Hematopoietic multipotent progenitor cell treated with erythropoietin and hydrocortisone succinate and interleukin-3 and kit ligand, for 4 days (in vitro differentiated cells): ENCODE measurements at places on chromosomes 2 and 18.

- DNase-seq: peak; percentile 21
Measured at GRCh38 chr2:136874258-136874657, 108.9 kb downstream of the THSD7B start.

DNA sequence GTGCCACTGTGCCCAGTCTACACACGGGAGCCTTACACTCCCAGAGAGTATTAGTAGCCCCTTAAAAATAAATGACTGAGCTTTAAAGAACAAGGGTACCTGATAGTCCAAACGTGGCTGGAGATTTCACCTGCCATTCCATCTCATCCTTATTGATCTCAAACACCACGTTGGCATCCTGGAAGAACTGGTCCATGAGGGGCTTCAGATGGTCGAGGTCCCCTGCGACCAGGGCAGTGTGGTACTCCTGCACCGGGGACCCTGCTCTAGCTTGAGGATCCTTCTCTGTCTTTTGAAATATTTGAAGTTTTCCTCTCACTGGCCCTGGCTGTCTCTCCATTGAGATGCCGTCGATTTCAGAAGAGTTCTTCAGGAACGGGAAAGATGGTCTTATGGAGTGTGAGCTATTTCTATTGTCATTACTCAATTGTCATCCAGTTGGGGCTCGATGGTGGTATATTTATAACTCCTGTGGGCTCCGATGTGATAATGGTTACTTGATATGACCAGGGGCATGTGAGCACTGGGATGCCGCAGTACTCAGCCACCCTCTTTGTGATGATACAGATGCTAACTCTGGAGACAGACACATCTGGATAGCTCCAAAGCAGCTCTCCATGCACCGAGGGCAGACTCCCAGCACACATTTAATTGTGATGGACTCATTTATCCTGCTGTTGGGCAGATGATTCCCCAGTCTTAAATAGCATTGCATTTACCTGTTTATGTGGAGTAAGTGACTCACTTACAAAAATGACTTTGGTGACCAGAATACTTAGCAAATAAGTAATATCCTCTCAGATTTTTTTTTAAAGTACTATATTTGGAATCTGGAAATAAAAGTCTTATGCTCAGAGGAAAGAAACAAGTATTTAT lies 22.8 kb downstream of the ASB18 start:
- DNase-seq: no peak

GRCh38 chr18:30652387-30652786 lies 390.2 kb downstream of the DSC3 start:
- no peak for DNase-seq

DNA sequence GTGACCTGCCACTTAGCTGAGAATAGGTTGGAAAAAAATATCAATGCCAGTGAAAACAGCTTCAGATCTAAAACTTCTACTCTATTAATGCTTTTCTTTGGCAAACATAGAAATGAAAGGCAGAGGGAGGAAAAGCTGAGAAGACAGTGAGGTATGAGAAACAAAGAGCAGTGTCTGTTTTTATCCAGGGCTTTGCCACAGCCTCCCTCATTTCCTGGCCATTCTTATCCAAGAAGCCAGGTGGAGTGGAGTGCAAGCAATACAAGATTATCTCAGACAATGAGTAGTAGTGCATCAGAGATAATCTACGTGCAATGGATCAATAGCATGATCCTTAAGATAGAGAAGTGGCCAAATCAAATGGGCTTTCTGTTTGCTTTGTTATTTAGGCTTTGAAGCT lies 808.7 kb upstream of the PIK3C3 start:
- DNase-seq: no peak

- DNase-seq: no peak
Measured at GRCh38 chr18:74788657-74789056, 191.0 kb downstream of the ZNF407 start.
